ENCODE measurements at places on chromosomes 11 and 22. TPM values are rescaled to one million over a fixed set of nuclear protein-coding genes. Genes with fewer than 3 reads are reported as not detected.

HBG2 gene
- polyA plus RNA-seq = not detected

DNA sequence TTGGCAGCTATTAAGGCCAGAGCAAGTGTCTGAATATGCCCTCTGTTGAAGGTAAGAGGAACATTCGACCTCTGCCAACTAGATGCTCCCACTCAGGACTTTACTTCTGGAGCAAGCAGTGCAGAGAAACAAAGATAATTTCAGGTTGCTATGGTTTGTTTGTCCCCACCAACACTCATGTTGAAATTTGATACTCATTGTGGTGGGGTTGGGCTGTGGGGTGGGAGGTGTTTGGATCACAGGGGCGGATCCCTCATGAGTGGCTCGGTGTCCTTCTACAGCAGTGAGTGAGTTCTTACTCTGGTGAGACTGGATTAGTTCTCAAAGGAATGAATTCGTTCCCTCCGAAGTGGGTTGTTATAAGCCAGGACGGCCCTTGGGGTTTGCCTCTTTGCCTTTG is 12.0 kb downstream of the OR8A1 start:
- no peak for DNase-seq

GRCh38 chr11:118873804-118874203 is 9.9 kb upstream of the CXCR5 start:
- DNase-seq = no peak

RAG2 gene
- not detected for polyA plus RNA-seq

GRCh38 chr11:126443120-126443519 is 87.6 kb downstream of the ST3GAL4 start:
- DNase-seq = no peak

OR4C11 gene
- polyA plus RNA-seq = not detected

DNA sequence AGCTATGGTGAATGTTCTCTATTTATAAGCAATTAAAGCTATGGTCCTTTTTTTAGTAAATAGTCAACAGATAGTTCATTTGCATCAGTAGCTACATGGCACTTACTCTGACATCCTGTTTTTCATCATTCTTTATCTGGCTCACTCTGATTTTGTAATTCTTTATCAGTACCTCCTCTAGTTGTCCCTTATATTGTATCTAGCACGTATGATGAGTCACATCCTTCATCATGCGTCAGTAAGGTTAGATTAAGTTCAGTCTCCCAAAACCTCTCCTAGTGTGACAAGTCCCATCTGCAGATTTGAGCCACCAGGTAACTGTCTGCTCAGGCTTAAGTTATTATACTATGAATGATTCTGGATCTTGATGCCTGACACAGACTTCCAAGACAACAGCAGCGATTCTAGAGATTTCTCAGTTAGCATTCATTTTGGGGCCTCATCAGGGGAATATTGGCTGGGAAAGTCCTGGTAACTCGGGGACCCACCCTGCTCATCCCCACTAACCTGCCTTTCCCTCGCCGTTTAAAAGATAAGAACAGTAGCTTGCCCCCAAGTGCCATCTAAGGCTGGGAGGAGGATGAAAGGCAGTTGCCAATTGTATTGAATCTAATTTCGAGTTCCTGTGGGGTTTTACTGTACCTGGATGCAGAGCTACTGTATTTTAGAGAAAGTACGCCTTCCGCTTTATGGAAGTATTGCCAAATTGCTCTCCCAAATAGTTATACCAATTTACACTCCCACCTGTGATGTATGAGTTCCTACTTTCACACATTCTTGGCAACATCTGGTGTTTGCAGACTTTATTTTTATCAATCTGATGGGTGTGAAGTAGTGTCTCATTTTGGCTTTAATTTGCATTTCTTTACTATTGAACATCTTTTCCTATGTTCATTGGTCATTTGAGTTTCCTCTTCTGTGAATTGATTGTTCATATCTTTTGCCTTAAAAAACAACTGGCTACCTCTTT is 55.9 kb downstream of the ZC3H12C start:
- DNase-seq = no peak

NXPE1 gene
- polyA plus RNA-seq = not detected

- no peak for DNase-seq
Measured at GRCh38 chr11:68932358-68932757, 28.7 kb downstream of the IGHMBP2 start.

GRCh38 chr22:36373258-36373579 is 14.5 kb downstream of the MYH9 start:
- no peak for DNase-seq

PHF21B gene
- polyA plus RNA-seq = 0.95 TPM

GRCh38 chr11:43545610-43546009 is 134.9 kb upstream of the HSD17B12 start:
- DNase-seq = no peak

- DNase-seq = no peak
Measured at GRCh38 chr22:24482575-24482974, 12.6 kb upstream of the UPB1 start.

OR10AG1 gene
- not detected for polyA plus RNA-seq

DNA sequence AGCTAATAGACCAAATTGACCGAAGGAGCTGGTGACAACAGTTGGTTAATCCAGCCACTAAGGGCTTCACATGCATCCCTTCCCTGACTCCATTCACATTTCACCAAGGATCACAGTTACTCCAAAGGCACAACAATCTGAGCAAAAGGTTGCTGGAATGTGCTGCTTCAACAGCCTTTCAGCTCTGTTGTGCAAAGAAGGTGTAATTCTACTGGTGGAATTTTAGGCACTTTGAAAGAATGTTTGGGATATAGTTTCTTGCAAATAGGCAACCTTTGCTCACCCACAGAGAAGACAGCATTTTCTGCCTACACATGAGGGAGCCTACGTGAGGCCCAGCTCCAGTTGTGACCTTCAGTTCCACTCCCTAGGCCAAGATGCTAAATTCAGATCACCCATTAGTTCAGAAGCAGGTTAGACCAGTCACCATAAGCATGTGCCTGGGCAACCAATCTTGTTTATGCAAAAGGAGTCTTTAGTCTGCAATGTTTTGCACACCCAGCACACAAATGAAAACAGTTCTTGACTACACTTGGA is 21.6 kb upstream of the FCHSD2 start:
- no peak for DNase-seq

JAM3 gene
- polyA plus RNA-seq = 86.5 TPM

DNA sequence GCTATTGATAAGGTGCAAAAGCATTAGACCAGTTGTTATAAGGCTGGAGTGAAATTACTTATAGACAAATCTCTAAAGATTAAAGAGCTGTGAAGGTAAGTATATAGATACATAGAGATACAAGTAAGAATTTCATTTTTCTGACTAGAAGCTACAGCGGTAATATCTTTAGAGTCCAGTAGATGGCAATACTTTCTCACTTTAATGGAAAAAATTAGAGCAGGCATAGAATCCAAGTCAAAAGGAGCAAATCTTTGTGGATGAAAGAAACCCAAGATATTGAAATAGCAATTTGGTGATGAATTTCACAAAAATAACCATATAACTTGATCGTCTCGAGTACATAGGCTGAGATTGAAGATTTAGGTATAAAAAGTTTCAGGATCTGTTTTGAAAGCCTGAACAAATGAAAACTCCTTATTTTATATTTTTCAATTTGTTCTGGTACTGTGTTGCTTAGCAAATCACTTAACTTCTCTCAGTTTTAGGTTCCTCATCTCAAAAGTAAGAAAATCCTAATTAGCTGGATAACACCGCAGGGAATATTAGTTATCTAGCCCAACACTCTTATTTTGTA is 81.9 kb downstream of the UVRAG start:
- no peak for DNase-seq

DNA sequence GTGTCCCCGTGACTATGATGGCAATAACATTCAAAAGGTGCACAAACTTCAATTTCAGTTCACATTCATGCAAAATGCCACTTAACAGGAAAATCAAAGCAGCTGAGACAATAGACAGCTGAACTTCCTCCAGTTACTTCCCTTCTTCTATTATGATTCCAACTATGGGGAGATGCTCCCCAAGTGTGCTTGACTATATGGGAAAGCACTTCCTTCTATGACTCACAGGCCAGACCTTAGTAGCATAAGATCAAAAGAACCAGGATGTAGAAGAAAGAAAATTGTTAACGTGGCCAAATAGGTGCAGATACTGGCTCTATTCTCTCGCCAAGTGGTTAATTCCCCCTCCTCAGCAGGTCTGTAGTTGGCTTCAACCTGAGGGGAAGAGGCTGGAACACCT is 7.8 kb upstream of the FAT3 start:
- DNase-seq = no peak

DNA sequence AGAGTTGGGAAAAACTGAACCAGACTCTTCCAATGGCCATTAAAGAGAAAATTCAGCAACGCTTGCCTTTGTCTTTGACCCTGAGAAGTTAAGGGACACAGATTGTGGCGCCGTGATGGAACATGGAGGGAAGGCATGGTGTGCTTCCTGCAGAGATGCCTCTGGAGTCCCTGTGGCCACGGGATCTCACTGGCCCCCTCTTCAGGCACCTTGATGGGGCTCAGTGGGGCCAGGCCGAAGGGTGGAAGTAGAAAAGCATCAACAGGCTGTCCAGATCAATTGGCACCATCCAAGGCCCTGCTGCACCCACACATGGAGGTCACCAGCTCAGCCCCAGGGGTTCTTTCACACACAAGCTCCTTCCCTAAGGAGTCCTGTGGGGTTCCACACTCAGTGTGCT is 42.9 kb downstream of the MORC2 start:
- no peak for DNase-seq

DNA sequence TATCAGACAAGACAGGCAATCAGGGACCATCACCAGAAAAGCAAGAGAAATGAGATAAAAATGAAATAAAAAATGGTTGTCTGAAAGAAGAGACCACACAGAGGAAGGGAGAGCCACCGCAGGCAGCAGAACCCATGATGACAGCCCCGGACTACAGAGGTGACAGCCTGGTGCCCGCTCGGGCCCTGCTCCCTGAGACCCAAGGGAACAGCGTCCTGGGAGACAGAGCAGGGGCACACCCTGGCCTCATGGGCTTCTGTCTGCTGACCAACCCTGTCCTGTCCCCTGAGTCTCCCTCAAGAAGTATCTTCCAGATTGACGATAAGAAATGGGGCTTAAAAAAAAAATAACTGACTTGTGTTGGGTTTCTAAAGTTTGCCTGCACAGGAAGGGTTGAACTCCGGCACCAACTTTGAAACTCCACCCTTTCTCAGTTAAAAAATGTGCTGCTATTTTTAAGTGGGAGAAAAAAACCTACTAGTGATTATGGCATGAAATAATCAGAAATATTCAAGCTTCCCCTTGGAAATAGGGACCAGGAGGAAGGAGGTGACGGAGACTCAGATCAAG is 70.1 kb upstream of the TTLL12 start:
- no peak for DNase-seq

- DNase-seq = no peak
Measured at GRCh38 chr11:16771350-16772140, 33.1 kb downstream of the C11orf58 start.

ZP1 gene
- polyA plus RNA-seq = not detected

TMPRSS4 gene
- not detected for polyA plus RNA-seq

DNA sequence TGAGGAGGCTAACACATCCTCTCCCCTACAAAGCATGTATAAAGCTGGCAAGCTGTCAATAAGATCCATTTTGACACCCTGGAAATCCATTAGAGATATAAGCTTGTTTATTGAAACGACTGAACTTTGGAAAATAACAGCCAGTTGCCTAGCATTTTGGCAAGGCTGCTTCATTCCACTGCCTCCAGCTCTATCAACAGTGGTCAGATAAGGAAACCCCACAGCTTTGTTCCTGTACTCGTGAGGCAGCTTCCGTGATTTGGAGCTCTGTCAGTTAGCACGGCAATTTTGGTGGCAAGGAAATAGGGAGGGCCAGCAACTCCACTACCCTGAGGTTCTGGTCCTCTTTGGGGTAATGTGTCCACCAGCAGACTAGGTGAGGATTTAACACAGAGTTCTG is 2.0 kb upstream of the OR51S1 start:
- DNase-seq = no peak

SCO2 gene
- polyA plus RNA-seq = 0.75 TPM

GRCh38 chr11:118147502-118147901 is 5.1 kb downstream of the SCN4B start:
- DNase-seq = no peak

AMBRA1 gene
- polyA plus RNA-seq = 22.0 TPM

- no peak for DNase-seq
Measured at GRCh38 chr11:129894278-129895125, 876 bp downstream of the NFRKB start.

OR51B5 gene
- 0.30 TPM for polyA plus RNA-seq

GRCh38 chr11:83159902-83160865 is 3.3 kb downstream of the PCF11 start:
- DNase-seq = no peak

SLCO2B1 gene
- 17.6 TPM for polyA plus RNA-seq

GRCh38 chr11:68036717-68037239 is 2.0 kb upstream of the TCIRG1 start:
- peak; percentile 12 for DNase-seq

ARHGAP8 gene
- 2.1 TPM for polyA plus RNA-seq

PHF21A gene
- polyA plus RNA-seq = 42.9 TPM

DNA sequence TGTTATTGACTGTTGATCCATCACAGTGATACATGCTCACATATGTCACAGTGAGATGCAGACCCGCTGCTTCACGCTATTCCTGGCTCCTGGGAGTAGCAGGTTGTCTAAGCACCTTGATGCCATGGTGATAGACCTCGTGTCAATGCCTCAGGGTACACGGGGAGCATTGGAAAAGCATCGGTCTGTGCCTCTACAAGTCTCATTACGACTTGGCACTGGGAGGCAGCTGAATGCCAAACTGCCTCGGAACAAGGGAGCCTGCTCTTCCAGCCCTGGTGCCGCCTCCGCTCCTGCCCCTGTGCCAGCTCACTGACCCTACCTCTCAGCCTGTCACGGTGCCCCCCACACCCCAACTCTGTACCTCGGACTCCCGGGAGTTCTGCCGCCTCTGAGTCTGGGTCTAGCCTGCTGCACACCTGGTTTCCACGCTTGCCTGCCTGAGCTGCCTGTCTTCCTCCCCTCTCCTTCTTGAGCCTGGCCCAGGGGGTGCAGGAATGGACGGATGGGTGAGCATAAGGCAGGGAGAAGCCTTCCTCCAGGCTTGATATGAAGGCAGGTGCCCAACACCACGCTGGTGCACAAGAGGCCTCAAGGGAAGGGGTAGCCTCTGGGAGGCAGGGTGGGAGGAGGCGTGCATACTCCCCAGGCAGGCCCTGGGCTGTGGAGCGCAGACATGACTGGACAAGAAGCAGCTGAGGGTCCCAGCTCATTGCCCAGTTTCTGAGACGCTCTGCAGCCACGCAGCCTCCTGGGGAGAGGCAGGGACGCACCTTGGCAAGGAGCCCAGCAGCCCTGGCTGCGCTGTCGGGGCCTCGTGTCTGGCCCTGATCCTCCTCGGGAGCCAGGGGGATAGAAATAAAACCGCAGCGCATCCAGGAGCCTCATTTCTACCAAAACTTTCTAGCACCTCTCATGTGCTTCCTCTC is 1.8 kb upstream of the NFAM1 start:
- no peak for DNase-seq

- DNase-seq = no peak
Measured at GRCh38 chr11:84812471-84812969, 814.6 kb downstream of the DLG2 start.
